Hepatocyte (in vitro differentiated cells): ENCODE measurements at places on chromosomes 12 and 14.

DNA sequence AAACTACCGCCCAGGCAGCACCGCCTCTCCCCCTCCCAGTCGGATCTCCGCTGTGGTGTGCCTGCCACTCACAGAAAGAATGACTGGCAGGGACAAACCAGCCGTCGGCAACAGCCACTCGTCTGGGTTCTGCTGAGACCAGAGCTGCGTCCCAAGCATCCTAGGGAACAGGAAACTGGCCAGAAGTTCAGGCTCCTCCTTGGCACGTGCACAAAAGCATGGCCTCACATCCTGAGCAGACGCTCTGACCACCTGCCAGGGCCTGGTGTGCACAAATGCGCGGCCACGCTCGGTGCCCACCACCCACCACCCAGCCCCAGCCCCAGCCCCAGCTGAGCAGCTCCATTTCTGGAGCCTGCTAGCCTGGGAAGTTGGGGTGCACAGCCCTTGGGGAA is 214.8 kb downstream of the DPF3 start:
- DNase-seq, result no peak

DNA sequence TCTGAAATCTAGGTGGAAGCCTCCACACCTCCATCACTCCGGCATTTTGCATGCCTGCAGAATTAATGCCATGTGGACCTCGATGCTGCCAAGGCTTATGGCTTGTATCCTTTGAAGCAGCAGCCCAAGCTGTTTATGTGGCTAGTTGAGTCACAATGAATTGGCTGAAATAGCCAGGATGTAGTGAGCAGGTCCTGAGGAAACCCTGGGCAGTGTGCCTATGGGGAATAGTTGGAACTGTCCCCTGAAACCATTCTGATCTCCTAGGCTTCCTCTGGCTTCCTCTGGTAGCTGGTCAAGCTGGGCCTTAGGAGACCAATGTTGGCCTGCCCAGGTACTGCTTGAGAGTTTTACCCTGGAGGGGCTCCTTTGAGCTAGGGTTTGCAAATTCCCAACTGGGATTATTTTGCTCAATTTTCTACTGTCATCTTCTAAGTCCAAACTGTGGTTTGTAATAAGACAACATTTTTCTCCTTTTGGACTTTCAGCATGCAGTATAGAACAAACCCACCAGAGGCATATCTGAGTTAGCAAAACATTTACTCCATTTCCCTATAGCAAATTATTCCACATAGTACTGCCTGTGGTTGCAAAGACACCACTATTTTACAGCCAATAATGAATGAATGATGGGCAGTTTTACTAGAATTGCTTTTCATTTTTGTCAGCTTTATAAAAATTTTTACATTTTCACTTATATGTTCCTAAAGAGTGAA is 85.1 kb upstream of the AMIGO2 start:
- DNase-seq, result no peak

GRCh38 chr12:54936736-54937135 is 47.8 kb downstream of the TESPA1 start:
- no peak for DNase-seq

GRCh38 chr12:24955389-24955788 is 6.5 kb upstream of the BCAT1 start:
- DNase-seq, result no peak

- no peak for DNase-seq
Observed at GRCh38 chr12:2256453-2256852, 203.7 kb downstream of the CACNA1C start.

DNA sequence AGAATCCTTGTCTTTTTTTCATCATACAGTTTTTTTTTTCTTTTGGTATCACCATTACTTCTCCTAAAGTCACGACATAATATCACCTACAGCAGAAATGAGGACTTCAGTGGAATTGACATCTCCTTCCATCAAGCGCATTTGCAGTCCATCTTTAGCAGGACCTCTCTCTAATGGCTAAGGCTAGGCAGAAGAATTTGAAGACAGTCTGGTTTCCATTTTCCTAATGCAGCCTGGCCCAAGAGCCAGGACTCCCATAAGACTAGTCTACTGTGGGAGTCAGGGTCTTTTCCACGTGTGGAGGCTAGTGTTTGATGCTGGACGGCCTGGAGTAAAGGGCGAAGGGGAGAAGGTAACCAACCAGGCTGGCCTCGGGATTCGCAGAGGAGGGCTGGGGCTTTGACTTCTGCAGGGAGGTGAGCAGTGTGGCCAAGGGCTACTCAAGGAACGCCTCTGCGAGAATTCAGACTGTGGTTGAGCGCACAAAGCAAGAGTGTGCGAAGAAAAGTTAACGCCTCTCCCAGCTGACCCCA is 769 bp upstream of the ZNF740 start:
- no peak for DNase-seq

- DNase-seq, result no peak
Observed at GRCh38 chr12:67659292-67659691, 10.7 kb downstream of the DYRK2 start.

DNA sequence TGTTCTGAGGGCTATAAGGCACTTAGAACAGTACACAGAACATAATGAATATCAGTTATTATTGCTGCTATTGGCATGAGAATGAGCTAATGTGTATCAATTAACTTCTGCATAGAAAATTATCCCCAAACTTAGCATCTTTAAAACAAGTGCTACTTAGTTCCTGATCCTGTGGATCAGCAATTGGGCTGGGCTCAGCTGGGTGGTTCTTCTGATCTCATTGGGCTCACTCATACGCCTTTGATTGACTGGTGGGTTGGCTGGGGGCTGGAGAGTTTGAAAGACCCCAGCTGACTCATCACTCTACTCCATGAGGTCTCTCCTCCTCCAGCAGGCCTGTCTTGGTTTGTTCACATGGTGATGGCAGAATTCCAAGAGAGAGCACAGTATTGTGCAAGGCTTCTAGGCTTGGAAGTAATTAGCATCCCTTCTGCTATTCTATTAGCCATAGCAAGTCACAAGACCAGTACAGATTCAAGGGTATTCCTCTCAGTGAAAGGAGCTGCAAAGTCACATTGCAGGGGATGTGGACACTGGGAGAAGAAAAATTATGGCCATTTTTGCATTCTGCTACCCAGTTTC is 27.2 kb upstream of the HSPB8 start:
- DNase-seq, result no peak

DNA sequence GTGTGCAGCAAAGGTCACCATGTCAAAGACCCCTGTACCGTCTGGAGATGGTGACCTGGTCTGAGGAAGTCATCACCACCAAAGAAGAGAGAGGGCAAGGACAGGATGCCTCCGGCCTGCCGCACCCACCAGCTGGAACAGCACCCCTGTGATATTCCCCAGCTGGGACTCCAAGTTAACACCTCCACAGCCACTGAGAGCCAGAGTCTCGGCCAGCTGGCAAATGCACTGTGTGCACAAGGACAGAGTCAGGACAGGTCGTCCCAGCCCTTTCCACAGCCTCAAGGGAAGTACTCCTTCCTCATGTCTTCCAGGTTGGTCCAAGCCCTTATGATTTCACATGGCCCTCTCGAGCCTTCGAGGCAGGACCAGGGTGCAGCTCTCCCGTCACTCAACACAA is 19.3 kb upstream of the FKBP4 start:
- no peak for DNase-seq

DNA sequence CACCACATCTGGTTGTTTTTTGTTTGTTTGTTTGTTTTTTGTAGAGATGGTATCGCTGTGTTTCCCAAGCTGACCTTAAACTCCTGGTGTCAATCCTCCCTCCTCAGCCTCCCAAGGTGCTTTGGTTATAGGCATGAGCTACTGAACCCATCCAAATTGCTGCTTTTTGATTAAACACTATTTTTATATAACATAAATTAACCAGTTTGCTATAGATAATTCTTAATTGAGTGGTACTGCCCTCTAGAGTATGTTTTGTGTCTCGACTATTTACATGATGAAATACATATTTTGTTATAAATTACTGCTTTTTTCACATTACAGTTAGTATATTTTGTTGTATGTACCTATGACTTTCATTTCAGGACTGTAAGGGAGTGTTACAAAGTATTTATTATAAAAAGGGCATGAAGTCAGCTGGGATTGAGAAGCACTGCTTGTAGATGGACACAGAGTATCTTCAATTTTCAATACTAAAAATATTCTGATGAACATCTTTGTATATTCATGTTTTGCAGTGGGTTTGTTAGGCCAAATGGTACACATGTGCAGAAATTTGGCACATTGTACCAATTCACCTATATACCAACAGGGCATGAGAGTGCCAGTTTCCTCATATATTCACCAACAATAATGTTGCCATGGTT is 14.9 kb upstream of the SCAF11 start:
- no peak for DNase-seq

GRCh38 chr14:39229601-39230110 is 4.1 kb upstream of the MIA2 start:
- DNase-seq, result no peak

- DNase-seq, result no peak
Observed at GRCh38 chr12:21301-22189, 45.0 kb upstream of the IQSEC3 start.

DNA sequence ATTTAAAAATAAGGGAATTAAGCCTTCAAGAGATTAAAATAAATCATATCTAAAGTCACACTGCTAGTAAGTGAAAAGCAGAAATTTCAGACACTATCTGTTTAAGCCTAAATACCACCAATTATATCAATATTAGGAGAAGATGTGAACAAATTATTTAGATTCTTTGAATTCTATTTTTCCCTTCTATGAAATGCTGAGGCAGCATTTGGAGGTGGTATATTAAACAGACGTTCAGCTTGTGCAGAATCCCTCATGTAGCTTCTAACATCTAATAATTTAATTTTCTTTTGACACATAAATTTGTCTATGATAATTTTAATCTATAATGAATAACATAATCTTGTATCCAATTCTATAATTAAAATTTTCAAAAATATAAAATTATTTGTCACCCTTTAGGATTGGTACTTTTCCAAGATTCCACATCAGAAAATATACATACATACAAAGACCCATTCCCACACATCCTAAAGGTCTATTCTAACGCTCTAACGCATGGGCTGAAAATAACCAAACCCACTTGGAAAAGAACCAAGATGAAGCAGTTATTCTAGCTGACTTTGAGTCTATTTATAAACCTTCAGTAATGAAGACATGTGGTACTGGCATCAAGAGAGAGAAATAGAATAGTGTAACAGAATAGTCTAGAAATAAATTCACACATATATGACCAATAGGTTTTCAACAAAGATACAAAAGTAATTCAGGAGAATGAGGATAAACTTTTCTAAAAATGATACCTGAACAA is 751.8 kb downstream of the GALC start:
- no peak for DNase-seq

DNA sequence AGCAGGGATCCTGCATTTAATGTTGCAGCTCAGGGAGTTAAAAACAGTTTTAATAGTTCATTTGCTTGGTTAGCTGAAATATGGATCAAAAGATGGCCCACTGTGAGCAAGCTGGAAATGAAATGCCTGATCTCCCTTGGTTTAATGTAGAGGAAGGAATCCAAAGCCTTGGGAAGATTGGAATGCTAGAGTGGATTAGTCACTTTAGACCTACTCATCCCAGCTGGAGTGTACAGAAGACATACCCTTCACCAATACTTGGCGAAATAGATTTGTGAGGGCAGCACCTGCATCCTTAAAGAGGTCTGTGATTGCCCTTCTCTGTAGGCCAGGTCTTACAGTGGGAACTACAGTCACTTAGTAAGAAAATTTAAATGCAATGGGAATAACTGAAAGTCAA is 58.0 kb upstream of the KRAS start:
- no peak for DNase-seq

GRCh38 chr14:102452302-102452701 is 57.3 kb downstream of the ANKRD9 start:
- no peak for DNase-seq

DNA sequence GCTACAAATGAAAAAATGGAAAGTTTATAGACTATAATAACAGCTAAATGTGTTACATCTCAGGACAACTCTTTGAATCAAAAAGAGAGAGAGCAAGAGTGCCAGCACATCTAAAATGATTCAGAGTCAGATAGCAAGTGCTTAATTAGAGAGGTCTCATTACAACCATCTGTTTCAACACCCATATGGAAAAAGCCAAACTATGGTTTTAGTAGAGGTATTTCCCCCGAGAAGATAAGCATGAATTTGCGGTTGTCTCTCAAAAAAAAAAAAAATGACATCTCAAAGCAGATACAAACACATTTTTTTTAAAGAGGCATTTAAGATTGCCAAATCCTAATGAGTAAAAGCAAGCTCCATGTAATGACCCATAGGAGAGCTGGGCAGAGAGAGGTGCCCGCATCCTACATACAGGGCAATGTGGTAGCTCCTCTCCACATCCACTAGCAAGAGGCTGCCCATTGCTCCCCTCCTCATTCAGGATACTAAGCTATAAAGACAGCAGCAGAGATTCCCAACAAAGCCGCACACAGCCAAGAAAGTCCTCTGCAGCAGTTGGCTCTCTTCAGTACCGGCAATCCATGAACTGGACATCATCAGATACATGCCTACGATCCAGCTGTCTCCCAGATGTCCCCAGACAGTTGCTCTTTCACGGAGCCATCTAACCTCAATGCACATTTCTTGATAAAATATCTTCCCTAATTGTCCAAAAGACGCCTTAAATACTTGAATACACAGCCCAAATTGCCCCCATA is 100.4 kb downstream of the EFCAB11 start:
- no peak for DNase-seq

GRCh38 chr12:87812681-87813080 is 216.5 kb downstream of the C12orf50 start:
- no peak for DNase-seq
